Tibial nerve (tissue), 4 donors: ENCODE measurements at places on chromosomes 3 and 15. TPM values are rescaled to one million over a fixed set of nuclear protein-coding genes. Genes with fewer than 3 reads are reported as not detected.

DNA sequence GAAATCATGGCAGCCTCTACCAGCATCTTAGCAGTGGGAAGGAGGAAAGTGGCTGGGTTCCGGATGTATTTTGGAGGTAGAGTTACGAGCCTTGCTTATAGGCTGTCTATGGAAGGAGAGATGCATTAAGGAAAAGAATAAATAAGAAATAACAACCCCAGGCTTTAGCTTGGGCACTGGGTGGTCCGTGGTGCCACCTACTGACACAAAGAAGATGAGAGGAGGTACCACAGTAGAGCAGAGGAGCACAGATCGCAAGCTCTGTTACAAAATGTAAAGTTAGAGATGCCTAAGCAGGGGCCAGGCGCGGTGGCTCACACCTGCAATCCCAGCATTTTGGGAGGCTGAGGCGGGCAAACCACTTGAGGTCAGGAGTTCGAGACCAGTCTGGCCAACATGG is 74.8 kb downstream of the TMEM39A start:
- H3K27ac ChIP-seq: no peak overlapping the region
- no peaks in the 10 kb centered on the region for H3K4me1 ChIP-seq
- H3K27me3 ChIP-seq: no peaks in the 10 kb centered on the region
- H3K4me3 ChIP-seq: no peak overlapping the region

- H3K27me3 ChIP-seq: no peaks in the 10 kb centered on the region
- no peak for DNase-seq
- H3K36me3 ChIP-seq: no peaks in the 10 kb centered on the region
- peaks cover 35% of the 10 kb centered on the region for H3K4me1 ChIP-seq
- no peak overlapping the region for H3K4me3 ChIP-seq
Observed at GRCh38 chr3:171285287-171285686, 174.9 kb downstream of the TNIK start.

DNA sequence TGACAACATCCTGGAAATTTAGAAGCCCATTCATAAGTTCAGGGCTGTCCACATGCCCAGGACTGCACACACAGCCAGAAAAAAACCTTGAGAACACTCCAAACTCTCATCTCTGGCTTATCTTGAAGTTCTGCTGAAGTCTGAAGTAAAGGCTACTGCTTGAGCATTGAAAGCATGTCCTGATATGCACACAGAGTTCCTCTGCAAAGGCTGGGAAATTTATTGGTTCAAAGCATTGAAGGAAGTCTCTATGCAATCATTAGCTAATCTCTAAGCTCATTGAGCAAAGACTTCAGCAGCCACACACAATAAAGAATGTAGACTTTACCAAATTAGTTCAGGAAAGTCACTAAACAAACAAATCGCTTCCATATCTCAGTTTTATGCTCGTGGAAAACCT is 162.0 kb upstream of the STT3B start:
- no peak overlapping the region for H3K4me3 ChIP-seq
- H3K36me3 ChIP-seq: no peaks in the 10 kb centered on the region
- H3K4me1 ChIP-seq: no peaks in the 10 kb centered on the region
- no peak for DNase-seq

- no peaks in the 10 kb centered on the region for H3K36me3 ChIP-seq
- DNase-seq: no peak
- H3K27ac ChIP-seq: no peak overlapping the region
Observed at GRCh38 chr3:101279765-101280385, 40.5 kb downstream of the IMPG2 start.

GRCh38 chr3:141308588-141309218 is 59.6 kb upstream of the ZBTB38 start:
- H3K36me3 ChIP-seq: no peaks in the 10 kb centered on the region
- peaks cover 12% of the 10 kb centered on the region for H3K4me1 ChIP-seq
- H3K4me3 ChIP-seq: no peak overlapping the region
- no peak overlapping the region for H3K27ac ChIP-seq
- H3K27me3 ChIP-seq: no peaks in the 10 kb centered on the region

GRCh38 chr3:182879031-182879611 is 85.8 kb downstream of the ATP11B start:
- DNase-seq: no peak
- no peaks in the 10 kb centered on the region for H3K27me3 ChIP-seq
- H3K27ac ChIP-seq: no peak overlapping the region
- no peaks in the 10 kb centered on the region for H3K36me3 ChIP-seq

DNA sequence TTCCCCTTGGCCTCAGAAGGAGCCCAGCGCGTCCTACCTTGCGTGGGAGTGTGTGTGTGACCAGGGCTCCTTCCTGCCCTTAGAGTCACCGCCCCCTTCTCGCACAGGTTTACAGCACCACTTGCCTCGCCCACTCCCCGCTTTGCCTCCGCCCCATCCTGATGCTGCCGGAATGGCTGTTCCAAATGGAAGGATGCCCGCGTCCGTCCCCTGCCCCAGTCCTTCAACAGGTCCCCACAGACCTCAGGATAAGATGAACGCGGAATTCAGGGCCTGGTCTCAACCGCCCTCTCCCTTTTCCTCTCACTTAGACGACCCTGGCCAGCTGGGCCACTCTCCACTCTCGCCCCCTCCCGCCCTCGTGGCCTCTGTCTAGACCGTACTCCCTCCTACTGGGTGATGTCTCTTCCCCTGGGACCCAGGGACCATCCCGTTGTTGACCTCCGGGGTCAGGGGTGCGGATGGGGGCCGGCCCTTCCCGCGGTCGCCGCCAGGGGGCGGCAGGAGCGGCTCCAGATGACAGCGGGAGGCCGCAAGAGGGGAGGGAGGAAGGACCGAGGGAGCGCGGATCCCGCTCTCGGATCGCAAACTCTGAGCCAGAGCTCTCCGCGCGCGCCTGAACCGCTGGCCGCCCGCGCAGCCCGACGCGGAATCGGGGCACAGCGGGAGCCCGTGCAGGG is at the start of gene THSD4:
THSD4 (plus strand) TSS at position 585 of the 680 bp plus-strand sequence.
- peaks cover 4% of the 10 kb centered on the region for H3K4me1 ChIP-seq
- peak within 1 kb of the TSS; percentile 27 for H3K4me3 ChIP-seq
- no peaks in the 10 kb centered on the region for H3K36me3 ChIP-seq

DNA sequence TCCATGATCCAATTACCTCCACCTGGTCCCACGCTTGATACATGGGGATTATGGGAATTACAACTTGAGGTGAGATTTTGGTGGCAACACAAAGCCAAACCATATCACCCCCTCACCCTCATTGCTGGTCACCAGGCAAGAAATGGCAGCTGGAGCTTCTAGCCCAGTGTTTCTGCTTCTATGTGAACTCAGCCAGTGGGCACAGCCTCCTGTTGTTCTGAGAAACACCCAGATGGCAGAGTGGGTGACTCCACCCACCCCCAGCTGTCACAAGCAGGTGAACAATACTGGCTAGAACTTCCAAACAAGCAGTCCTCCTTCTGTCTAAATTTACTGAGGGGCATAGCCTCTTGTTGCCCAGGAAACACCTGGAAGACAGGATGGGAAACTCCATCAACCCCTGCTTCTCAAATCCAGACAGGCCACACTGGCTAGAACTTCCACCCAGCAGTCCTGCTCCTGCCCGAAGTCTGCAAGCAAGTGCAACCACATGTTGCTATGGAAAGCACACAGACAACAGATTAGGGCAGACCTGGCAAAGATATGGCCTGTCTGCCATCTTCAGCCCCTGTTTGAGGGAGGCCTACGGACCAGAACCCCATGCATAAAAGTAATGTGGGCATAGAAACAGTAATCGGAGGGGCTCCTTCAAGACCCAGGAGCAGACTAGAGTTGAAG is 114.1 kb downstream of the DTWD1 start:
- DNase-seq: no peak
- no peaks in the 10 kb centered on the region for H3K27me3 ChIP-seq
- H3K27ac ChIP-seq: no peak overlapping the region
- H3K36me3 ChIP-seq: no peaks in the 10 kb centered on the region

- H3K36me3 ChIP-seq: no peaks in the 10 kb centered on the region
- no peak for DNase-seq
- no peak overlapping the region for H3K27ac ChIP-seq
- H3K4me1 ChIP-seq: no peaks in the 10 kb centered on the region
- H3K4me3 ChIP-seq: no peak overlapping the region
Observed at GRCh38 chr15:58357529-58358476, 74.0 kb upstream of the LIPC start.

DNA sequence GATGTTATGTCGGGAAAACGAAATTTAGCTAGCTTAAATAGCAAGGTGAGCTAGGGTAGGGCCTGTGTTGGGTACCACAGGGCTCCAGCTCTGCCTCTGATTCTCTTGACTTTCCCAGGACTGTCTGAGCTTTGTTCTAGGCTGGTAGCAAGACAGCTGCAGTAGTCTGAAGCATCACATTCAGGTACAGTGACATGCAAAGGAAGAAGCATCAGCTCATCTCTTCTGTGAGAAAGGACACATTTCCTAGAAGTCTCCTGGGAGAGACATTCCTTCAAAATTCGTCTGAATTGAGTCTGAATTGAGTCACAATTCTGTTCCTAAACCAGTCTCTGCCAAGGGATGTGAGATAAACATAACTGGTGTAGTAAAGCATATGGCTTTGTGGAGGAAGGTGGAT is 8.5 kb upstream of the UBXN7 start:
- H3K4me3 ChIP-seq: no peak overlapping the region
- no peak overlapping the region for H3K27ac ChIP-seq
- no peaks in the 10 kb centered on the region for H3K36me3 ChIP-seq
- no peaks in the 10 kb centered on the region for H3K27me3 ChIP-seq
- H3K4me1 ChIP-seq: no peaks in the 10 kb centered on the region

GRCh38 chr3:4830586-4830914 is 148.7 kb upstream of the BHLHE40 start:
- H3K27me3 ChIP-seq: no peaks in the 10 kb centered on the region
- H3K36me3 ChIP-seq: peaks cover 13% of the 10 kb centered on the region
- peak overlapping the region; percentile 89 for H3K27ac ChIP-seq
- H3K4me1 ChIP-seq: peaks cover 75% of the 10 kb centered on the region
- H3K4me3 ChIP-seq: no peak overlapping the region
- DNase-seq: no peak

GRCh38 chr3:9022305-9023225 is 59.3 kb upstream of the RAD18 start:
- peaks cover under 1% of the 10 kb centered on the region for H3K4me1 ChIP-seq
- no peaks in the 10 kb centered on the region for H3K27me3 ChIP-seq
- no peak overlapping the region for H3K4me3 ChIP-seq
- no peak overlapping the region for H3K27ac ChIP-seq
- no peak for DNase-seq

- H3K4me3 ChIP-seq: no peak overlapping the region
- no peak overlapping the region for H3K27ac ChIP-seq
- H3K36me3 ChIP-seq: no peaks in the 10 kb centered on the region
- H3K4me1 ChIP-seq: peaks cover 52% of the 10 kb centered on the region
- no peak for DNase-seq
- H3K27me3 ChIP-seq: no peaks in the 10 kb centered on the region
Observed at GRCh38 chr3:33433843-33434242, 6.4 kb downstream of the UBP1 start.

GRCh38 chr3:128338536-128339330 is 128.0 kb downstream of the DNAJB8 start:
- H3K4me3 ChIP-seq: no peak overlapping the region
- DNase-seq: no peak
- H3K36me3 ChIP-seq: peaks cover 46% of the 10 kb centered on the region
- H3K27me3 ChIP-seq: no peaks in the 10 kb centered on the region
- no peak overlapping the region for H3K27ac ChIP-seq

GRCh38 chr3:148957586-148957985 is 33.8 kb upstream of the GYG1 start:
- no peak overlapping the region for H3K4me3 ChIP-seq
- no peaks in the 10 kb centered on the region for H3K36me3 ChIP-seq
- H3K4me1 ChIP-seq: no peaks in the 10 kb centered on the region
- DNase-seq: no peak
- no peaks in the 10 kb centered on the region for H3K27me3 ChIP-seq
- no peak overlapping the region for H3K27ac ChIP-seq

- no peak for DNase-seq
- H3K4me1 ChIP-seq: peaks cover 3% of the 10 kb centered on the region
- H3K27ac ChIP-seq: no peak overlapping the region
Observed at GRCh38 chr3:98972155-98972554, 70.7 kb upstream of the DCBLD2 start.

- DNase-seq: no peak
- no peaks in the 10 kb centered on the region for H3K4me1 ChIP-seq
- no peak overlapping the region for H3K4me3 ChIP-seq
- H3K36me3 ChIP-seq: no peaks in the 10 kb centered on the region
- no peaks in the 10 kb centered on the region for H3K27me3 ChIP-seq
- no peak overlapping the region for H3K27ac ChIP-seq
Observed at GRCh38 chr3:56375654-56376053, 92.6 kb downstream of the ERC2 start.

DNA sequence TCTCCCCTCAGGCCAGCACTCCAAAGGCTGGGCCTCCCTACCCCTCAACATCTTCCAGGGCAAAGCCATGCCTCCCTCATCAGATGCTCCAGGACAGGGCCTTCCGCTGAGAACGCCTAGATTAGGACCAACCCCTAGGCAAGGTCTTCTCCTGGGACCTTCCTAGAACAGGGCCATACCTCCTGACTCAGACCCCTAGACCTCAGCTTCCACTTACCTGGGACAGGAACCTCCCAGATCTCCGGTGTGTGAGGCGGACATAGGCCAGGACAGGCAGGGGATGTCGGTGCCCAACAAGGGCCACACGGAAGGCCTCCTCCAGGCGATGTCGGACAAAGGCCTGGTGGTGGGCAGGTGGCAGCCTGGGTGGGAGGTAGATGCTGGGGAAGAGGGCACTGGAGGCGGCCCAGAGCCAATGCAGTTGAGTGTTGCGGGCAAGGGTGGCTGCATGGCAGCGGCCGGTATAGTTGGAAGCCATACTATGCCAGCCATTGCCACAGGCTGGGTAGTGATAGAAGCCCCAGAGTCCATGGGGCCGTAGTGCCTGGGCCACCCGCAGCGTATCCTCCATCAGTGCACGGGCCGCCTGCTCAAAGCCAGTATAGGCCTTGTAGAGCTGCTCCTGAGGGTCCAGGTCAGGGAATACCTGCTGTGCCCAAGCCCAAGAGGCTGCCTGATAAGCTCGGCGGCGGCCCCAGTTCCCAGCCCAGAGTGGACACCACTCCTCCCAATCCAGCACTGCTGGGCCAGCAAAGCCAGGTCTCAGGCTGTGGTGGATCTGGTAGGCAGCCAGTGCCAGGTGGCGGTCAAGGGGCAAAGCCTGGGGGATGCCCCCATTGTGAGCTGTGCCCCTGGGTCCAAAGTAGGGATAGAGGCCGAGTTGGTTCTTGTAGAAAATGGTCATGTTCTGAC is 2.5 kb upstream of the IFRD2 start:
- H3K27me3 ChIP-seq: no peaks in the 10 kb centered on the region
- no peak overlapping the region for H3K27ac ChIP-seq
- DNase-seq: no peak
- H3K4me1 ChIP-seq: peaks cover 26% of the 10 kb centered on the region

Gene CFAP91
- total RNA-seq: 14.3 TPM

Gene LRRK1
- 31.5 TPM for total RNA-seq

Gene GATA2
- 8.1 TPM for total RNA-seq

Gene EFCAB12
- 0.30 TPM for total RNA-seq

Gene EAF2
- 4.8 TPM for total RNA-seq

Gene PLSCR2
- total RNA-seq: not detected

Gene TGM5
- not detected for total RNA-seq

Gene KLHL6
- 4.5 TPM for total RNA-seq

Gene CCDC80
- 32.4 TPM for total RNA-seq

Gene CPNE4
- total RNA-seq: 0.20 TPM

Gene COMMD2
- total RNA-seq: 23.7 TPM

Gene FAM107A
- 197 TPM for total RNA-seq

Gene ACVR2B
- 15.3 TPM for total RNA-seq
